ENCODE measurements at places on chromosomes 2 and 18.

DNA sequence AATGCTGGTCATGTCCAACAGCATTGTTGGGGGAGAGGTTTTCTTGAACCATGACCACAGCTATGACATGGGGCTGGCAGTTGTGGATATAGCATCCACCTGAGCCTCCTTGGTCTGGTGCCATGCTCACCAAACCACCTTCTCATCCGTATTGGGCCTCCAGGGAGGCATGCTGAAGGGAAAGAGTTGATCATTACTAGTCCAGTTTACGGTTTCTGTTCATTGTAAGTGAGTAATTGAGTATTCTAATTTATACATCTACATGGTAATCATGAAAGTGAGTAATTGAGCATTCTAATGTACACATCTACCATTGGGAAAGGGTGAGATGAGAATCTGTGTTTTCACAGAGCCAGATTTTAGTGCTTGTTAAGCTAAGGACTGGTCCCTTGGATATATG is 6.8 kb downstream of the TMEM87B start:
- no peak for DNase-seq
- H3K4me1 ChIP-seq, result peaks cover 52% of the 10 kb centered on the region
- H3K4me3 ChIP-seq, result no peak overlapping the region

- no peak overlapping the region for H3K4me3 ChIP-seq
- no peak overlapping the region for H3K27ac ChIP-seq
- H3K4me1 ChIP-seq, result no peaks in the 10 kb centered on the region
- no peaks in the 10 kb centered on the region for H3K36me3 ChIP-seq
Measured at GRCh38 chr2:54879598-54880332, 156.3 kb downstream of the EML6 start.

GRCh38 chr2:134736167-134736880 is 17.5 kb upstream of the TMEM163 start:
- DNase-seq, result no peak
- H3K36me3 ChIP-seq, result no peaks in the 10 kb centered on the region
- no peaks in the 10 kb centered on the region for H3K4me1 ChIP-seq
- peaks cover 21% of the 10 kb centered on the region for H3K27me3 ChIP-seq

- peaks cover 12% of the 10 kb centered on the region for H3K4me1 ChIP-seq
- H3K36me3 ChIP-seq, result no peaks in the 10 kb centered on the region
- H3K4me3 ChIP-seq, result no peak overlapping the region
- no peak overlapping the region for H3K27ac ChIP-seq
Measured at GRCh38 chr2:46072101-46072820, 224.9 kb upstream of the EPAS1 start.

GRCh38 chr2:16649353-16650286 is 16.0 kb downstream of the CYRIA start:
- peak; percentile 26 for DNase-seq
- H3K27me3 ChIP-seq, result no peaks in the 10 kb centered on the region
- H3K27ac ChIP-seq, result no peak overlapping the region
- no peak overlapping the region for H3K4me3 ChIP-seq

GRCh38 chr2:136183097-136183496 is 65.1 kb upstream of the CXCR4 start:
- H3K27me3 ChIP-seq, result no peaks in the 10 kb centered on the region
- H3K36me3 ChIP-seq, result no peaks in the 10 kb centered on the region
- DNase-seq, result no peak
- H3K4me1 ChIP-seq, result peaks cover 8% of the 10 kb centered on the region
- H3K27ac ChIP-seq, result no peak overlapping the region
- H3K4me3 ChIP-seq, result no peak overlapping the region

- no peak overlapping the region for H3K4me3 ChIP-seq
- no peaks in the 10 kb centered on the region for H3K27me3 ChIP-seq
- no peak overlapping the region for H3K27ac ChIP-seq
- H3K36me3 ChIP-seq, result no peaks in the 10 kb centered on the region
Measured at GRCh38 chr18:57008001-57008686, 138.7 kb upstream of the BOD1L2 start.

DNA sequence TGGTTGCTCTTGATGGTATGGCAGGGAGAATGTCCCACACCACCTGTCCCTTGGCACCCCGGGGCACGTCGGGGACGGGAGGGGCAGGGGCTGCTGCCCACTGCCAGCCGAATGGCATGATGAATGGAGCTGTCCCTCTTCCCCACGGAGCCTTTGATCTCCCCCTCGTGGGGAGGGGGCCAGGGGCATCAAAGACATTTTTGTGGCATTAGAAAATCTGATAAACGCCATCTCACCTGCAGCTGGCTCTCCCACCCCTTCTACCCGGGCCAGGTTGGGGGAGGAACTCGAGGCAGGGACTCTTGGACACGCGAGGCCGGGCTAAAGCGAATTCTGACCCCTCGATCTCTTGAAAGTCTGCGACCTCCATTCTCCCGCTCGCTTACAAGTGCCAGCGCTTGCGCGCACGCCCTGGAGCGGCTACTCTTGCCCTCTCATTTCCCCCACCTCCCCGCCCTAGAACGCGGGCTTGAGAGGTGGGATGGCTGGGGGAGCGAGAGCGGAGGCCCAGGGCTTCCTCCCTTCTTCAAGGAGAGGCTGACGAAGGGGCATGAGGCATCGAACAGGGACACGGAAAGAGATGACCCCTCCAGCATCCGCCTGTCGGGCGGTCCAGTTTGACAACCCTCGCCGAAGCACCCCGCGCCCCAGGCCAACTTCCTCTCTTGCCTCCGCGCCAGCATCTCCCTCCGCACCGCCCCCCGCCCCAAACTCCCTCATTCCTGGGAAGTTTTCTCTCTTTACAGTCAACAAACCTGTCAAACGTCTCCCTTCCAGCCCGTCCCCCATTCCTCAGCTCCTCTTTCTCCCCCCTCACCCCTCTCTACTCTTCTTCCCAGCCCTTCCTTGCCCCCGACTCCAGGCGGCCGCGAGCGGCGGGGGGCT is 692 bp upstream of the WNT6 start:
- H3K27me3 ChIP-seq, result peaks cover 81% of the 10 kb centered on the region
- no peak overlapping the region for H3K27ac ChIP-seq
- peak overlapping the region; percentile 37 for H3K4me3 ChIP-seq

- no peaks in the 10 kb centered on the region for H3K36me3 ChIP-seq
- H3K27me3 ChIP-seq, result no peaks in the 10 kb centered on the region
- no peak for DNase-seq
- H3K27ac ChIP-seq, result no peak overlapping the region
- no peaks in the 10 kb centered on the region for H3K4me1 ChIP-seq
Measured at GRCh38 chr2:184677171-184677570, 78.8 kb downstream of the ZNF804A start.

- no peaks in the 10 kb centered on the region for H3K36me3 ChIP-seq
- peaks cover 2% of the 10 kb centered on the region for H3K4me1 ChIP-seq
- no peak overlapping the region for H3K27ac ChIP-seq
- DNase-seq, result no peak
- no peak overlapping the region for H3K4me3 ChIP-seq
Measured at GRCh38 chr18:63905361-63905760, 2.4 kb upstream of the SERPINB10 start.

GRCh38 chr18:11146238-11146946 is 3.0 kb downstream of the PIEZO2 start:
- no peak for DNase-seq
- no peak overlapping the region for H3K27ac ChIP-seq
- no peaks in the 10 kb centered on the region for H3K4me1 ChIP-seq

DNA sequence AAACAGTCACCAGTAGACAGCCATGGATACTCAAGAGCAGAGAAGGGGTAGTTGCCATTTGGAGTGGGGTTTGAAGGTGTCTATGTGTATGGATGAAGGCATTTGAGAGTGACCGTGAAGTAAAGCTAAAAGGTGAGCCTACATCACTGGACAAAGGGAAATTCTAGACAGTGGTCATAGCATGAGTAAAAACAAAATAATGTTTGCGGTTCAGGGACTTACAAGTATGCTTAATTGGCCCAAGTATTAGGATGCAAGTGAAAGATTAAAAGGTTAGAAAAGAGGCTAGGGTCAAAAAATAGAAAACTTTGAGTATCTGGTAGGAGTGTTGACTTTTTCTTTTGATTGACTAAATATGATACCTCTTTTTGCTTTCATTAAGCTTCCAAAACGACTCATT is 238.1 kb upstream of the SLC8A1 start:
- H3K4me3 ChIP-seq, result no peak overlapping the region
- DNase-seq, result no peak
- no peak overlapping the region for H3K27ac ChIP-seq
- H3K4me1 ChIP-seq, result no peaks in the 10 kb centered on the region

- no peak overlapping the region for H3K4me3 ChIP-seq
- H3K27ac ChIP-seq, result no peak overlapping the region
- DNase-seq, result no peak
- no peaks in the 10 kb centered on the region for H3K36me3 ChIP-seq
- H3K4me1 ChIP-seq, result peaks cover 28% of the 10 kb centered on the region
- H3K27me3 ChIP-seq, result no peaks in the 10 kb centered on the region
Measured at GRCh38 chr2:168354499-168354898, 101.6 kb upstream of the CERS6 start.

Measured in activated CD8-positive, alpha-beta T cell treated with anti-CD3 and anti-CD28 coated beads for 36 hours (primary cell).